ENCODE measurements at places on chromosomes 7 and 10. TPM values are rescaled to one million over a fixed set of nuclear protein-coding genes. Genes with fewer than 3 reads are reported as not detected.

DNA sequence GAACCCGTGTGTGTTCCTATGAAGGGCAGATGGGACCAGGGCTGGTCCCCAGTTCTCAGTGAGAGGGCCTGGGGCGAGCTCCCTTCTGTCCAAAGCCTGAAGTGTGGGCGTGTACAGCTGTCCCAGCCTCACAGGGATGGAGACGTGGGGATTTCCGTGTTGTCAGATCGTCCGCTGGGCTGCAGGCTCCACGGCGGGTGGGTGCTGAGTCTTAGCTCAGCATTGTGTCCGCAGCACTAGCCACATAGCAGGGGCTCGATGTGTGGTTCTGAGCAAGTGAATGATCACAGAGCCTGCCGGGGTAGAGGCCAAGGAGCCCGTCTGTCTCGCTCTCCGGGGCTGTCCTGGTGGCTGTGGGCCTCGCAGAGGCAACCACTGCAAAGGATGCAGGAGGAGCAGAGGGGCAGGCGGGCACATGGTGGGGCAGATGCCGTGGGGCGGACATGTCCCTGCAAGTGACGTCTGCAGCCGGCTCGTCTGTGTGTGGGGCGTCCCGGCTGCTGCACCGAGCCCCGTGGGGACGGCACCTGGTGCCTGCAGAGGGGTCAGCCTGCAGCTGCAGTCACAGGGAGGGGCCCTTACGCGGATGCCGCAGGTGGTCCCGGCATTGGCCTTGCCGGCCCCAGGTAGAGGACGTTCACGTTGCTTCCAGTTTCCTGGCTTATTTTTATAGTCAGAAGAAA is 30.9 kb downstream of the FAM20C start:
- no peak for DNase-seq
- H3K27ac ChIP-seq, result no peak overlapping the region
- no peaks in the 10 kb centered on the region for H3K4me1 ChIP-seq
- no peaks in the 10 kb centered on the region for H3K27me3 ChIP-seq

- H3K4me3 ChIP-seq, result no peak overlapping the region
- no peak overlapping the region for H3K27ac ChIP-seq
- no peak for DNase-seq
- H3K36me3 ChIP-seq, result no peaks in the 10 kb centered on the region
- no peaks in the 10 kb centered on the region for H3K27me3 ChIP-seq
Observed at GRCh38 chr10:11864727-11865126, 41.6 kb downstream of the PROSER2 start.

- peaks cover 57% of the 10 kb centered on the region for H3K4me1 ChIP-seq
- no peaks in the 10 kb centered on the region for H3K27me3 ChIP-seq
- H3K27ac ChIP-seq, result peak overlapping the region; percentile 100
- H3K36me3 ChIP-seq, result no peaks in the 10 kb centered on the region
- H3K4me3 ChIP-seq, result peak overlapping the region; percentile 93
Observed at GRCh38 chr10:50622706-50623662, 772 bp downstream of the SGMS1 start.

DNA sequence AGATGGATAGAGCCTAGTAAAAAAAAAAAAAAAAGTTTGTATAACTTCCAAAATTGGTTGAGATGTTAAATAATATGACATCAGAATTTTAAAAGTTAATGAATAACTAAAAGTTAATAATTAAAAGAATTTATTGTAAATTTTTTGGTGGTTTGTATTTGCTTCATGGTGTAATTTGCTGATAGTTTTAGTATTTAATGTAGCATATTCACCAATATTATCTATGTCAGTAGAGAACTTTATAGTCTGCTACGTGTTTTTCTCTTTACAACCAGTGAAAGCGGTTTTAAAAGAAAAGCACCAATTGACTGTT is 51.8 kb upstream of the STEAP4 start:
- DNase-seq, result no peak
- no peak overlapping the region for H3K4me3 ChIP-seq
- H3K4me1 ChIP-seq, result no peaks in the 10 kb centered on the region
- no peaks in the 10 kb centered on the region for H3K36me3 ChIP-seq
- peaks cover 2% of the 10 kb centered on the region for H3K27me3 ChIP-seq
- no peak overlapping the region for H3K27ac ChIP-seq

- H3K4me1 ChIP-seq, result peaks cover 12% of the 10 kb centered on the region
- no peak overlapping the region for H3K4me3 ChIP-seq
- H3K27ac ChIP-seq, result no peak overlapping the region
- DNase-seq, result no peak
Observed at GRCh38 chr7:130393101-130393561, 12.8 kb downstream of the CPA1 start.

DNA sequence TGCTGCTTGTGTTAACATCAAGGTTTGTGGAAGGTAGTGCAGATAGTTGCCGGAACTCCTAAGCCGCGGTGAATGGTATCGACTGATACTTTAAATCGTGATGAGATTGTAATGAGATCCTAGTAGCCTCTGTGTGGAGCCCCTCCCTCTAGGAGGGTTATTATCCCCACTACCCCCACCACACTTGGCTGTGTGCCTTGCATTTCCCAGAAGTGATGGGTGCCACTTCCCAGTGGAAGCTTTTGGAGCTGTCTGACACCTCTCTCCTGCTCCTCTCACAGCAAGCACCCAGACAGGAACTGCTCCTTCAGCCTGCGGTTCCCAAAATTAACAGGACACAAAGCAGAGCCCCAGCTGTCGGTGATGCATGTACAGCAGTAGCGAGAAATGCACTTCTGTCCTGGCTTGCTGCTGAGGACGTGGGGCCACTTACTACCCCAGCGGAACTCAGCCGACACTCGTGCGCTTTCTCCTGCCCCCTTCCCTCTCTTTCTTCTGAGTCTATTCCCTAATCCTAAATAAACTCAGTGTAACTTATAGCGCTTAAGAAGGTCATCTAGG is 52.5 kb downstream of the PRKAG2 start:
- H3K36me3 ChIP-seq, result no peaks in the 10 kb centered on the region
- no peak overlapping the region for H3K27ac ChIP-seq
- no peaks in the 10 kb centered on the region for H3K4me1 ChIP-seq
- H3K27me3 ChIP-seq, result no peaks in the 10 kb centered on the region

The GIMAP5 gene
- 258 TPM for polyA plus RNA-seq
